ENCODE measurements at places on chromosomes 11 and 22. TPM values are rescaled to one million over a fixed set of nuclear protein-coding genes. Genes with fewer than 3 reads are reported as not detected.

DNA sequence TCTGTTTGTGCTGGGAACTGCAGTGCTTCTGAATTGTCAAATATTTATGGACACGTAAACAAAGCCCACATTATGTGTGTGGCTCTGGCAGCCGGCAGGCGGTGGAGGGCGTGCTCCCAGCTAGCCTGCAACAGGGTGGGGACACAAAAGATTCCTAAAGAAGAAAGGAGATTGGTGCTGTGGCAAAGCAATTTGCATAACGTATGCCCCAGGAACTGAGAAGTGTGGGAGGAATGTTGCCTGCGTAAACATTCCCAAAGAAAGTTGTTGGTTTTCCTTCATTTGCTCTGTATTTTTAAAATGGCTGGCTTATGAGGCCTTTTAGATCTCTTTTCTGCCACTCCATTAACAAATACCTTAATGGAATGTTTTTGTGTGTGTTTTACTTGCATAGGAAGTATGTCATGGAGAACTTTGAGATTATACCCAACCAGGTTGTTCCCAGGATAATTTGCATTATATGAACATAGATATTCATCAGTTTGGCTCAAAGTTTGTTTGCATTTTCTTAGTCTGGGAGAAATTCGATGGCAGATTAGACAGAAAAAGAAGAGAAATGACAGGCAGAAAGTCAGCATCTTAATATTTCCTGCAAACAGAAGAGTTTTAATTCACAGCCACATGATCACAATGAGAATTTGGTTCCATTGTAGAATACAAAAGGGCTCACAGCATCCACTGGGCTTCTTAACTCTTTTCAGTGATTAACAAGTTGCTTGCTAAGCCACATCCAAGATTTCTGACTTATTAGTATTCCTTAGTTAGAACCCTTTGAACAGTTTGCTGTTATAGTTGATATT lies 41.8 kb upstream of the DLAT start:
- DNase-seq = no peak
- H3K27me3 ChIP-seq = peaks cover 7% of the 10 kb centered on the region
- H3K27ac ChIP-seq = no peak overlapping the region

- no peaks in the 10 kb centered on the region for H3K36me3 ChIP-seq
- H3K4me3 ChIP-seq = peak overlapping the region; percentile 60
- H3K4me1 ChIP-seq = peaks cover 24% of the 10 kb centered on the region
These were observed 11.0 kb upstream of the CERK start for GRCh38 chr22:46748908-46749675.

DNA sequence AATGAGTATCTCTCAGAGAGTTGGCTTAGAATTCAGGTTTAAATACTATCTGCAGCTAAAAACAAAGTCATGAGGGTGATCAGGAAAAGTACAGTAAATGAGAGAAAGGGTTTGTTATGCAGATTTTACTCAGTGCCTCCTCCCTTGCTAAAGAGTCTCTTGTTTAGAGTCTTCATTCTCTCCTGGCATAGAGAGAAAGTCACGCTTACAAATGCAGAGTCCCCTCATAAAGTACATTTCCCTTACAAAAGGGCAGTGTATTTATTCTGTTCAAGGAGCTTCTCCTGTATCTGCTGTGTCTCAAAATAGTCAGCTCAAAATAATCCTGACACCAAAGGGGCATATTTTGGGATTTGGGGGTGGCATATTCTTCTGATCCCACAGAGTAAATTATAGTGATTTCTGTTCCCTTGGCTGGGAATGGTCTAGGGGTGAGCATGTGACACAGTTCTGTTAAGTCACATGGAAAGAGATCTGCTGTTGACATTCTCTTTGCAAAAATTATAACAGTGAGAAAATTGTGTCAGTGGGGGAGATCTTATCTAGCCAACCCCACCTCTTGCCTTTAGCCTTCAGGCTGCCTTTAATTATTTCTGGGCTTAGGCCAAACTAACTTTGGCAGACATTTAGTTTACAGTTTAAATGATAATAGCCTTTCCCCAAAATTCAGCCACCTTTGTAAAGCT lies 102.9 kb downstream of the MTNR1B start:
- no peak overlapping the region for H3K4me3 ChIP-seq
- H3K27ac ChIP-seq = no peak overlapping the region
- no peaks in the 10 kb centered on the region for H3K36me3 ChIP-seq
- no peaks in the 10 kb centered on the region for H3K4me1 ChIP-seq
- peaks cover 8% of the 10 kb centered on the region for H3K27me3 ChIP-seq
- DNase-seq = no peak

The CCDC88B gene
- 127 TPM for total RNA-seq

Data from activated CD4-positive, alpha-beta T cell treated with anti-CD3 and anti-CD28 coated beads, Interleukin-2, amount 10 ng/mL, durations not matched to agents 7 days and 5 days (primary cell).